ENCODE measurements at places on chromosomes 2 and 18. TPM values are rescaled to one million over a fixed set of nuclear protein-coding genes. Genes with fewer than 3 reads are reported as not detected.

The SPR gene
- 20.5 TPM for total RNA-seq

The LPIN2 gene
- 51.1 TPM for total RNA-seq

The KRTCAP3 gene
- not detected for total RNA-seq

The AKAIN1 gene
- total RNA-seq = not detected

The ERBB4 gene
- 0.17 TPM for total RNA-seq

The RAB31 gene
- total RNA-seq = 48.9 TPM

The GNAL gene
- total RNA-seq = 0.15 TPM

The ABCB11 gene
- under 0.01 TPM for total RNA-seq

The WDR54 gene
- total RNA-seq = 36.4 TPM

The SLC11A1 gene
- total RNA-seq = 0.33 TPM

The TTC32 gene
- total RNA-seq = 8.3 TPM

The ACSL3 gene
- total RNA-seq = 208 TPM

The WNT10A gene
- not detected for total RNA-seq

The ALPI gene
- total RNA-seq = not detected

The TLX2 gene
- total RNA-seq = 0.58 TPM

The SERPINB2 gene
- 6.5 TPM for total RNA-seq

The SIX3 gene
- total RNA-seq = not detected

The C2orf42 gene
- 36.2 TPM for total RNA-seq

The GPR45 gene
- total RNA-seq = not detected

The SCN3A gene
- 1.3 TPM for total RNA-seq

The DSG1 gene
- not detected for total RNA-seq

The RAB6C gene
- total RNA-seq = not detected

The UCN gene
- total RNA-seq = 1.8 TPM

The HMSD gene
- total RNA-seq = 0.15 TPM

The GAREM2 gene
- 1.3 TPM for total RNA-seq

The COPS9 gene
- total RNA-seq = 62.0 TPM

The SLC4A5 gene
- under 0.01 TPM for total RNA-seq

The RFTN2 gene
- total RNA-seq = 3.6 TPM

The MEIS1 gene
- total RNA-seq = 127 TPM

The PAIP2B gene
- 0.66 TPM for total RNA-seq

The PRSS56 gene
- total RNA-seq = not detected

The ANKRD23 gene
- 1.2 TPM for total RNA-seq
